ENCODE measurements at places on chromosomes 7 and 10.

DNA sequence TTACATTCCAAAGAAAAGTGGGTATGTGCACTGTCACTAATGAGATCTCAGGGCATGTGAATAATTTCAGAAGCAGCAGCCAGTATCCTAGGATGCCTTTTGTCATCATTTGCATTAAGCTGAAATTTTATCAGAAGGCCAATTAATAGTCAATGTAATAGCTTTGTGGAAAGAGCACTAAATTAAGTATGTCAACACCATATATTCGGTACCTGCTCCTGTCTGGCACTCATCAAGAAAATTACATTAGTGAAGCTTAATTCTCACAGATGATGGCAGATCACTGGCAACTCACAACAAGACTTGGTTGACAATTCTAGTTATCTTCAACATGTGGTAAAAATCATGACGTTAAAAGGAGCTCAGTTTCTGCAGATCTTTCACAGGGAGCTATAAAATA is 271.4 kb downstream of the PARD3 start:
- no peak for DNase-seq

GRCh38 chr7:117412946-117413559 is 14.2 kb downstream of the ASZ1 start:
- DNase-seq, result no peak

DNA sequence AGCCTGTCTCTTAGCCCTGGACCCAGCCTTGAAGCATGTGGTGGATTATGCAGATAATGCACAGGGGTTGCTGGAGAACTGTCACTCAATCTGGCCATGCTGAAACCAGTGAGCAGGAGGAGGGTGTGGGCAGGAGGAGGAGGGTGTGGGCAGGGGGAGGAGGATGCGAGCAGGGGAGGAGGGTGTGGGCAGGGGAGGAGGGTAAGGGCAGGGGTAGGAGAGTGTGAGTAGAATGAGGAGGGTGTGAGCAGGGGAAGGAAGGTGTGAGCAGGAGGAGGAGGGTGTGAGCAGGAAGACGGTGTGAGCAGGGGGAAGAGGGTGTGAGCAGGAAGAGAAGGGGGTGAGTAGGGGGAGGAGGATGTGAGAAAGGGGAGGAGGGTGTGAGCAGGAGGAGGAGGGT is 18.8 kb downstream of the CAMK2B start:
- DNase-seq, result no peak

- no peak for DNase-seq
Observed at GRCh38 chr10:89738551-89739209, 37.3 kb downstream of the KIF20B start.

DNA sequence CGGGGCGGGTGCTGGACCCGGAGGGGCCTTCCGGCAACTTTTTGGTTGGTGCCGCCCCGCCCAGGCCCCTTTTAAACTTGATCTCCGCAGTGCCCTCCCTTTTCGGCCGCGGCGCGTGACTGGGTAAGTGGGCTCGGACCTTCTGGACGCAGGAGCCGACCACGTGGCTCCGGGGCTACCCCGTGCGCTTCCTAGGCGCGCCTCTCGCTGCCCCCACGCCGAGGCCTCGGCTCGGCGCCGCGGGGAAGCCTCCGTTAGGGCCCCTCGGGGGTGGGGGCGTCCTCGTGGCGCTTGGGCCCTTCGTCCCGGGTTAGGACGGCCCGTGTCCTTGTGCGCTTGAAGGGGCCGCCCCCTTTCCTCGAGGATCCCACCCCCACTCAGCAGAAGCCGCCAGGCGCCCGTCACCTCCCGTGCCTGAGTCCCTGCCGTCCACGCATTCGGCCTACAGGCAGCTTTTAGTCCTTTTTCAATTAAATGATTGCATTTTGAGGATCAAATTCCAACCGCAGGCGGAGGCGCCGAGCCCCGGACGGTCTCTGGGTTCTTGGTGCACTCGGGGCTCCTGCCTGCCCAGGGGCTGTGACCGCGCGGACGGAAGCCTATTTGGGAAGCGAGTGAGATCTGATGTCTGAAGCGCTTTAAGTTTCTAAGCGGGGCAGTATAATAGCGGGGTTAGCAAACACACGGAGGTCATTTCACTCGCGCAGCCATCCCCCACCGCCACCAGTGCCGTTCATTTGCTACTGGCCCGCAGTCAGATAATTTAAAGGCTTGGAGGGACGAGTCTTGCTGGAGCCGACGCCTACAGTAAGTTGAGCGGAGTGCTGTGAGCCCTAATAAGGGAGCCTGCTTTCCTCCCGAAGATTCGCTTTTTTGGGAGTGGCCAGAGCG is 31.8 kb upstream of the TOMM7 start:
- peak; percentile 42 for DNase-seq

DNA sequence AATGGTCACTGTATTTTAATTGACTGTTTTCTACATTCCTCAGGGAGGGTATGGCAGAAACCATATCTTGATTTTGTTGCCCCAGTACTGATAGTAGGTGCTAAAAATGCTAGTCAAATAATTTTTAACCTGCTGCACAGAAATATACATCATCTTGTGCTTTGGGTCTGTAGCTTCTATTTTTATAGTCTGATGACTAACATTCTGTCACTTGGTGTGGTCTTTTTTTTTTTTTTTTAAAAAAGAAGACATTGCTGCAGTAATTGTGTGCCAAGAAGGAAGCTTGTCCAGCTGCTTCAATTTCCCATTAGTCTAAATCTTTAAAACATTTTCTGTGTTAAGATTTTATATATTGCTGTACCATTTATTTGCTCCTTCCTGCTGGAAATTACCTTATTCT is 83.6 kb downstream of the ICA1 start:
- peak; percentile 45 for DNase-seq

DNA sequence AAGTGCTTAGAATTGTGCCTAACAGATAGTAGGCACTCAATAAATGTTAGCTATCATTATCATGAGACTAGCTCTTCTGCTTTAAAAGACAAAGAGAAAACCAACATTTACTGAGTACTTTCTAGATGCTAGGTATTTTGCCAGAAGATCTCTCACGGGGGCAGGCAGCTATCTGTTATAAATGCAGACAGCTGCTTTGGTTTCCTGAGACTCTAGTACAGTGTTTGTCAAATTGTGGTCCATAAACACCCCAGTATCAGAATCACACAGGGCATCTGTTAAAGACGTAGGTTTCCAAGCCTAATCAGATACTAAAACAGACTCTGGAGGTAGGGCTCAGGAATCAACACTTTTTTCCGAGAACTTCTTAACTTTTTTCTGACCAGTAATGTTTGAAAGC is 13.9 kb downstream of the FAM133B start:
- no peak for DNase-seq

GRCh38 chr7:4277936-4278335 is 404.2 kb upstream of the FOXK1 start:
- no peak for DNase-seq

Data from renal cortical epithelial cell (primary cell).